Amygdala (tissue), 56 donors: ENCODE measurements at places on chromosomes 6 and 20.

DNA sequence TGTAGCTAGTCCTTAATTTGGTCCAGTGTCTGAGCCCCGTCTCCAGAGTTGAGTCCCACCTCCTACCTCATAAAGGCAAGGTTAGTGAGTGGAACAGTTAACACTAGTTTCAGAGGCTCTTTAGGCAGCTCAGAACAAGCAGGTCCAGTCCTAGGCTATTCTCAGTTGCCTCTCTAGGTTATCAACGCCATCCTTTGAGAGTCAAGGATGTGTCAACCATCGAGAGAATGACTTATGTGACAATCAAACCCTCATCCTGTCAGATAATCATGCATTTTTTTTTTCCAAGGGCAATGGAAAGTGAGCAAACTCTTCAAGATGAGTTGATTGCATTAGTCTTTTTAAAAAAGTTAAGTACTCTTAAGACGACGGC lies 64.0 kb upstream of the TXNDC5 start:
- DNase-seq, result no peak

- no peak for DNase-seq
Observed at GRCh38 chr6:116412270-116412669, 41.5 kb downstream of the DSE start.

DNA sequence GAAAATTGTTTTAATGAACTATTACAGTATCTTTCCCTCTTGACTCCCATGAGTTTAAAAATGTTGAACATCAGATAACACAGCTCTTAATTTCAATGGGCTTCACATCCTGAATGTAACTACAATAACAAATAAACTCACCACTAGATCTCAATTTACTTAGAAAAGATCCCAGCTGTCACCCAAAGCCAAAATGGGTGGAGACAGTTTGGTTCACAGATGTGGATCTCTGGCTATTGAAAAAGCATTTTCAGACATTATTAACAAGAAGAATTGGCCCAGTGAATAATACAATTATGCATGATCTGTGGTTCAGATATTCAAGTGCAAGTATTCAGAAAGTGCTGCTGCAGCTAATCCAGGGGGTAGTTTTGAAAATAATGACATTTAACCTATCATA lies 184.7 kb upstream of the RALGAPA2 start:
- no peak for DNase-seq

- no peak for DNase-seq
Observed at GRCh38 chr6:140009286-140009685, 634.8 kb upstream of the CITED2 start.

DNA sequence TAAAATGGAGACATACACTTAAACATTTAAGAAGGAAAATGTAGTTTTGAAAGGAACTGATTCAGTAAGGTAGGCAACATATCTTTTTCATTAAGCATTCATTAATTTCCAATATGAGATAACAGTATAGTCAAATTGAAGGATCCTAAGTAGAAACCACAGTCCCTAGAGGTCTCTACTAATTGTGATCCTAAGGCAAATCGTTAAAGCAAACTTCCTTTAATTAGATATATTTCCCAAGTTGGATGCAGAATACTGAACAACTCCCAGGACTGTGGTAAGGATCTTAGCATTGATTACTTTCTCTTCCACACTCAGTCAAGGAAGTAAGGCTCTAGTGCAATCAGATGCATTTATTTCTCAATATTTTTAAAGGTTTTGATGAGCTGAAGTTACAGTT lies 604.1 kb upstream of the GJE1 start:
- no peak for DNase-seq

DNA sequence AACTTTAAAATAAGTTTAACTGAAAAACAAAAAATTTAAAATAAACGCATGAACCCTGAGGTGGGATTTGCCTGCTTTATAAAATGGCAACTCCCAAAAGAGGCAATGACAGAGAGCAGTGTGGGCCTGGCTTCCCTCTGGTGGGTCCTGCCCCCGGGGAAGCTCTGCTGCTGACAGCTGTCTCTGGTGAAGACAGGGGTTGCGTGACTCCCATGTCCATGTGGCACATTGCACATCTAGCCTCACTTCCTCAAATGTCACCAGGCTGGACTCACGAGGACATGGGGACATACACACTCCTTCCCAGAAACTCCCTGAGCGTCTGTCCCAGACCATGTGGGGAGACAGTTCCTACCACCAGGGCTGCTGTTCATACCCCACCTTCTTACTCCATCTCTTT lies 66.2 kb downstream of the ABHD12 start:
- no peak for DNase-seq

GRCh38 chr6:33417128-33417902 lies 592 bp downstream of the CUTA start:
- no peak for DNase-seq

GRCh38 chr20:34553366-34553867 lies 5.1 kb upstream of the MAP1LC3A start:
- no peak for DNase-seq

- no peak for DNase-seq
Observed at GRCh38 chr20:8310618-8311017, 178.6 kb downstream of the PLCB1 start.

DNA sequence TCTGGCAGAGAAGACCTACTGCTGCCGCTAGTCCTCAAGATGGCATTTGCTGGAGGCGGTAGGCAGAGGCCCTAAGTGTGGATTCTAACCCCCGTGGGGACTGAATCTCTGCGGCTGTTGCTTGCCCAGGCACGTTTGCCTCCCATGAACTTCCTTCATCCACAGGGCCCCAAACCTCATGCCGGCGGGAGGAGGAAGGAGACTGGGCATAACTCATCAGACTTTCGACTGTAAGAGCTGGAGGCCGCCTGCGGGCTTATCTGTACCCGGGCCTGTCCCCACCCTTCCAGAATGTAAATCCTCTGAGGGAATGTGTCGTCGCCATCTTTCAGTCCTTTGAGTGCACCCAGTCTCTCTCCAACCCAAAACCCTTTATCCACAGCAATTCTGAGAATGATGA lies 990 bp downstream of the ZFP57 start:
- no peak for DNase-seq

GRCh38 chr6:130796313-130796905 lies 30.8 kb upstream of the SMLR1 start:
- no peak for DNase-seq

DNA sequence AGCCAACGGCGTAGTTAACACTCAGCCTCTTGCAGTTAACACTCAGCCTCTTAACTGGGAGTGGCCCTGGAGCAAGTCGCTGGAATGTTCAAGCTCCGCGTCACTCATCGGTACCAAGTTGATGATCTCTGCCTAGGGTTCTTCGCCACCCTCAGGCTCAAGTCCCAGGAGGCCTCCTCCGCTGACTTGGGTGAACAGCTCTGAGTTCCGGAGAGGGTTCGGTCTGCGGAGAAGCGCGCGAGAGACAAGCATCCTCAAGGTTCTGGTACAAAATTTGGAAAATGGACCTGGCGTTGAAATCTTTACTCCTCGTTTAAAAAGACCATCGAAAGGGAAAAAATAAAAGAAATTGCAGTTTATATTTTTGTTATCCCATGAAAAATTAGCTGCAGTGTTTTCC lies 876 bp upstream of the DSP start:
- no peak for DNase-seq

DNA sequence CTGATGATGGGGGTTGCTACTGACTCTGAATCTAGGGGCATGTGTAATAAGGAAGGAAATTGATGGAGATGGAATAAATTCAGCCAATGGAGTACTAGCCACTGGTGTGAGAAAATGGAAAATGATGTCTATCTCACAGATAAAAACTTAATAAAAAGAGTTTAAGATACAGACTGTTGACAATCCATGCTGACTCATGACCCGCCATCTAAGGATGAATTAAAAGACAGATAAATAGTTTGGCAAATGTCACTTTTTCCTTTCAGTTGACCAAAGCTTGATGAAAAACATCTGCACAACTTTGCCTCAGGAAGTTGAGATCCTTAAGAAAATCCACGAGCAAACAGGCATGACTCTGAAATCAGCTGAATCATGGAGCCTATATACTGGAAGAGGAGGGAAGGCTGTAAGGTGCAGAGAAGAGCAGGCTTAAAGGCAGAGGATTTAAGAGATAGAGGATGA lies 82.6 kb upstream of the BMP5 start:
- DNase-seq, result no peak

DNA sequence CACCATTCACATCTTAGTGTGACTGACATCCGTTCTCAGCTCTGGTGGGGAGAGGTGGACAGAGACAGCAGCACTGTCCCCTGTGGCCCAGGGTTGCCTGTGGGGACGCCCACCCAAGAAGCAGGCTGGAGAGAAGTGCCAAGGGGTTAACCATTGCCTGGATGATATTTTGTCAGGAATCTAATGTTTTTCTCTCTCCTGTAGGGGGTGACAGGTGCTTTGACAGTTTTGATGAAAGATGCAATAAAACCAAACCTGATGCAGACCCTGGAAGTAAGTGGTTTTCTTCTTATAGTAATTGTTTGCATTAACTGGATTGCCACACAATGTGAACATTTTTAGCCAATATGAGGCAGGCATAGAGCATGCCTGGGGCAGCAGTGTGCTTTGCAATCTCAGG lies 99.3 kb downstream of the MTHFD1L start:
- no peak for DNase-seq

GRCh38 chr6:13015379-13015681 lies 298.8 kb downstream of the PHACTR1 start:
- DNase-seq, result no peak

DNA sequence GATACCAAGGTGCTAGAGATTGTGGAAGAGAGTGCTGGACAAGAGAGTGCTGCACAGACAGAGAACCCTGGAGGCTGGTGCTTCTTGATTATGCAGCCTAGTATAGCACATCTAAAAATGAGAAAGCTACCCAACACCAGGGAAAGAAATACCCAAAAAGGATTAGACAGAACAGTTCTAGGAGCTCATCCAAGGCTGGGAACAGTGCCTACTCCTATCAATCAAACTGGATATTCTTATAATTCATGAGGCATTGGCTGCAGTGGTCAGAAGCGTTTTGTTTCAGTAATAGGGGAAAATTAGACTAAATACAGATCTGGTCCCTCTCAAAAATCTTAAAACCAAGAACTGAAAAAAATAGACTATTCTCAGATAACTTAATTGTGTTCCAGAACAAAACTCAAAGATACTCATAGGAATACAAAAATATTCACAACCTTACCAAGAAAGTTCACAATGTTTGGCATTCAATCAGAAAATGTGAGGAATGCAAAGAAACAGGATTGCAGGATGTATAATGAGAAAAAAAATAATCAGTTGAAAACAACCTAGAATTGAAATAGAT lies 222.9 kb downstream of the EPHA7 start:
- no peak for DNase-seq

GRCh38 chr20:967796-968742 lies 34.0 kb downstream of the RSPO4 start:
- DNase-seq, result no peak

GRCh38 chr6:85569323-85569722 lies 24.3 kb downstream of the SNX14 start:
- DNase-seq, result no peak

DNA sequence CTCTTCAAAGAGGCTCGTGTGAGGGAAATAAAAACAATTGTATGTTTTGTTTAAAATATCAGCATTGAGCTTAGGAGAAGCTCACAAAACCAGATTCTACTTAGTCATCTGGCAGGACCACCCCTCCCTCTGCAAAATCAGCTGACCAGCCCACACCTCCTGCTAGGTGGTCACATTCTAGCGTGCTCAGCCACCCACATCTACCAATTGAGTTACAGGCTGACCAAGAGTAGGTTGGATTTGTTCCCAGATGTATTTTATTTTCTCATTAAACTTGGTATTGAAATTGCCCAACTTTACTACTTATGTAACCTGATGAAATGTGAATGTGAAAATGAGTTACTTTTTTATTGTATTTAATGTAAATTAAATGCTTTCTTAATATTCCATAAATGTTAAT lies 56.2 kb downstream of the SLC22A2 start:
- DNase-seq, result no peak
